Ureter (tissue), 1 donor: ENCODE measurements at places on chromosomes 2 and 18. TPM values are rescaled to one million over a fixed set of nuclear protein-coding genes. Genes with fewer than 3 reads are reported as not detected.

GRCh38 chr2:163551616-163552373, 184.0 kb downstream of the FIGN start:
- DNase-seq = no peak

GRCh38 chr18:1261054-1261453, 356.4 kb downstream of the ADCYAP1 start:
- DNase-seq = no peak

GRCh38 chr2:2768476-2768875, 437.4 kb upstream of the MYT1L start:
- no peak for DNase-seq

DNA sequence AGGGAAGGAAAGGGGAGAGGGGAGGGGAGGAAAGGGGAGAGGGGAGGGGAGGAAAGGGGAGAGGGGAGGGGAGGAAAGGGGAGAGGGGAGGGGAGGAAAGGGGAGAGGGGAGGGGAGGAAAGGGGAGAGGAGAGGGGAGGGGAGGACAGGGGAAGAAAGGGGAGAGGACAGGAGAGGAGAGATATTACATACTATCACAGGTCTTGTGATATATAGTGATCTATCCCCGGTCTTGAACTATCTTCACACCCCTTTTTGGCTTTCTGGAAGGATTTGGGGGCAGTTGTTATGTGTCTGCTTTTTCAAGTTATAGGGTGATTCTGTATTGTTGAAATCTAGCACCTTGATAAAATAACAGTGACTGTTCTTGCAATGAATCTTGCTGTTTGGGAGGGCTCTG, 92.1 kb upstream of the ID2 start:
- DNase-seq = no peak

DNA sequence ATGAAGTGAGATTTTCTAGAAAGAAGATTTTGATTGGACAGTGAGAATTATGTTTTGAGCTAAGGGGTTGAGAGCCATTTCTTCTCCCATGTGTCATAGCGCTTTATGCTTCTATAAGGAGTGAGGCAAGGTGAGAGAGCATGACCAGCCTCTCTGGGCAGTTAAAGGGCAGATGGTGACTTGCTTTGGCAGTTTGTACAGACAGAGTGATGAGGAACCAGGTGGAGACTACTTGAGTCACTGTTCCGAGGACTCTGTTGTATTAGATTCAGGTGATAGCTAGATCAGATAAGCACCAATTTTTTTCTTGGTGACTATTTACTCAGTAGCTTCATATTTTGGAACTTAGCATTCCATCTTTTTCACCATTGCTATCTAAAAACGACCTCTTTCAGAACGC, 4.5 kb downstream of the CRIM1 start:
- no peak for DNase-seq

DNA sequence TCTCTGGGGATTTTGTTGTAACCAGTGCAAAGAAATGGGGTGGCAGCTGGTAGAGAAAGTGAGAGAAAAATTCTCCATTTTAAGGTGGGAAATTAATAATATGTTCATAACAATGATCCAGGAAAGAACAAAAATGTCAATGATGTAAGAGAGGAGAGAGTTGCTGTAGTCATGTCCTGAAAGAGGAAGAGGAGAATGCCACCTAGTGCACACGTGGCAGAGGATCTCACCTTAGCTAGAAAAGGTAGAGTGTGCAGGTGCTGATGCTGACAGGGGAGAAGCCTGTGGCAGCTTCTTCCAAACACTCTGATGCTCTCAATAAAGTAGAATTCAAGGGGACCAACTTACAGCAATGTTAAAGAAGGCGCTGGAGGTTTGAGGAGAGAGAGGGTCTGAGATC, 282.9 kb upstream of the PKDCC start:
- DNase-seq = no peak

DNA sequence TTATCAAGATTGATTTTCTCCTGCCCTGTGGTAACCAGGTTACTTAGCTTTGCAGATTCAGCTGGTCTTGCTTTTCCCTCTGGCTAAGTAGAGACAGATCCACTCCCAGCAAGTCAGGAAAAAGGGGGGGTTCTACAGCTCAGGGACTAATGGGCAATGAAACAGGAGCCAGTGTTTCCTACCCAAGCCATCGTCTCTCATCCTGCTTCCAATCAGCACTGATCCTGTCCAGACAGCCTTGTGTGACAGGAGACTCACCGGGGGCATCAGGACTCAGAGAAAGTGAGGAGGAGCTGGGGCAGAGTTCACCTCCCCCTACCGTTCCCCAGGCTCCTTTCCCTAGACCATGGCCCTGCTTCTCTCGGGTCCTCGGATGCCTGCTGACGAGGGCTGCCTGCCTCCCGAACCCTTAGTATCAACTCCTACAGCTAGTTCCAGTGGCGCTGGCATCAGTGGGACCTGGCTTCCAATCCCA, 307.6 kb downstream of the ALK start:
- no peak for DNase-seq

DNA sequence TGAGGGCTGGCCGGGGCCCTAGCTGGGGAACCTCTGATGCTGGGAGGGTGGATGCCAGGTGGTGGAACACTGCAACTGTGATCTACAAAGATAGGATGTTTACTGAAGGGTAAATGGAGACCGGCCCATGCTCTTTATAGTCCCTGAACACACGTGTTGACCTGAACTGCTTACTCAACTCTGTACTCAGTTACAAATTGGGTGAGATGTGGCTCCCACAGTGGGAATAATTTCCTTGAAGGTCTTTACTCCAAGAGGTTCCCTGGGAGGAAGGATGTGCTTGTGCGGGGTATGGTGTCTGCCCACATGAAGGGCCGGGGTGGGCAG, 254.1 kb downstream of the PRKCE start:
- no peak for DNase-seq

DNA sequence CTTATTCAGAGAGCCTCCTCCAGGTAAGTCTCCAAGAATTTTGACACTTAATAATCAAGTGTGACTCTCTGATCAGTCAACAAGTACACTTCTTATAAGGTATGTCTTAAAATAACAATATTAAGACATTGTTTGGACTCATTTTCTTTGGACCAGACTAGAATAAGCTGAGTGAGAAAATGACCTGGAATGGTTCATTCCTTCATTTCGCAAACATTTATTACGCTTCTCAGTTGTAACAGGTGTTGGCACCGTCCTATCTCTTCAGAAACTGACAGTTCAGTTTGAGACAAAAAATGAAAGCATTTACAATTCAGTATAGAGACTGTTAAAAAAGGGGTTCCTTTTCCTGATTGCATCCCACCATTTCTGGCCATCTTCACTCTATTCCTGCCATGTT, 46.6 kb downstream of the TSPYL6 start:
- DNase-seq = no peak

DNA sequence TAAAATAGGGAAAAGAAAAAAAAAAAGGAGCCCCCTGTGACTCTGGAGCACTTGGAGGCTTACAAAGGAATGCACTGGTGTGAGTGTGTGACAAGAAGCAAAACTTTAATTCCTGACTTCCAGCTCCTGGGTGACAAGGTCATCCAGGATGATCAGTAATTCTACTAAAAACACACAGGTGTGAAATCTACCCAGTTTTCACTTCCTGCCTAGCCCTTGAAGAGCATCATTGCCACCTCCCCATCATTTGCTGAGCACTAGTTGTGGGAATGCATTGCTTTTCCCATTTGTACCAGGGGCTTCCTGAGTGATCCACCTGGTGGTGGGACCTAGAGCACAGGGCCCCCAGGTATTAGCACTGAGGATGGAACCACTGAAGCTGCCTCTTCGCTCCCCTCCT, 139.7 kb upstream of the RIOK3 start:
- DNase-seq = no peak

GRCh38 chr18:67199993-67200617, 316.4 kb downstream of the DSEL start:
- no peak for DNase-seq

GALNT13 gene
- 13.6 TPM for total RNA-seq

HOXD3 gene
- 28.2 TPM for total RNA-seq

CNDP1 gene
- 0.31 TPM for total RNA-seq

TCF23 gene
- 0.42 TPM for total RNA-seq

DNA sequence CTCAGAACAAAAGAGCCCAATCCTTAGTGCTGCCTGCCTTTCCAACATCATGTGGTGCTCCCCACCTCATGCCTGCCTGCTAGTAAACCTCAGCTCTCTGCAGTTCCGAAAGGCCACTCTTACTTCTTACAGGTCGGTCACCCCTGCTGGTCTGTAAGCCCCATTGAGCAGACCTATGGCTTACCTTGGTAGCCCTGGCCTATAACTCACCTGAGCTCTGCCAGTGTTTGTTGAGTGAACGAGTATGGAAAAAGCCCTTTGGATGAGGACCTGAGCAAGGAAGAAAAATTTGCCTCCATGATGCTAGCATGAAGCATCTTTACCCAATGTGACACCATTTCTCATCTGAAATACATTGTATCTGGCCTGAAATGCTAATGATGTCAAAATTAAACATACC, 83.3 kb downstream of the LIPG start:
- no peak for DNase-seq

- DNase-seq = no peak
These were observed 141.6 kb upstream of the CYP26B1 start for GRCh38 chr2:72289283-72289682.

DNA sequence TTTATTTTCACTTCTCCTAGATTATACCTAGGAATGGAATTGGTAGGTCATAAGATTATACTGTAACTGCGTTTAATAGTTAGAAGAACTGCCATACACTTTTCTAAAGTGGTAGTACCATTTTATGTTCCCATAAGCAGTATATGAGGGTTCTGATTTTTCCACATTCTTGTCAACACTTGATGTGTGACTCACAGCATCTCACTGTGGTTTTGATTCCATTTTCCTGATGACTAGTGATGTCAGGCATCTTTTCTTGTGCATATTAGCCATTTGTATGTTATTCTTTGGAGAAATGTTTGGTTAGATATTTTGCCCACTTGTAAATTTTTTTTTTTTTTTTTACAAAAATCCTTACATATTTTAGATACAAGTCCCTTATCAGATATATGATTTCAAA, 2.3 kb downstream of the DCAF17 start:
- no peak for DNase-seq

HRH4 gene
- total RNA-seq = not detected

CENPA gene
- 0.26 TPM for total RNA-seq

COLEC12 gene
- 10.2 TPM for total RNA-seq

SCG2 gene
- total RNA-seq = 0.39 TPM

GRCh38 chr2:70918016-70918415, 17.7 kb upstream of the ATP6V1B1 start:
- no peak for DNase-seq

SLC5A7 gene
- 3.7 TPM for total RNA-seq

DNA sequence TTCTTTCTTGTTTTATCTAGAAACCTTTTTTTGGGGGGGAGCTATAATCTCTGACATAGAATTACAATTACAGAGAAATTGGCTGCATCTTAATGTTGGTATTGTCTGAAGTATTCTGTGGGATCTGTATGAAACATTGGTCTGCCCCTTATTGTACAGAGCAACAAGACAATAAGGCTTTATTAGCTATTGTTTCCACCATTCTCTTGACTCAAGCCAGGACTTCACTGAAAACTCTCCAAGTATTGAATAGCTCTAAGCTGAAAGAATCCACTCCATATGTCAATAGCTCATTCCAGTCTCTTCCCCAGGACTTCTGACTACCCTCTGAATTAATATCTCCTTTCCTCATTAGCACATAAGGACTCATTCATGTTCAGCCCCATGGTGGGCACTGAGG, 77.8 kb downstream of the RHBDD1 start:
- DNase-seq = no peak

GRCh38 chr2:184554736-184555135, 43.6 kb upstream of the ZNF804A start:
- no peak for DNase-seq

DNA sequence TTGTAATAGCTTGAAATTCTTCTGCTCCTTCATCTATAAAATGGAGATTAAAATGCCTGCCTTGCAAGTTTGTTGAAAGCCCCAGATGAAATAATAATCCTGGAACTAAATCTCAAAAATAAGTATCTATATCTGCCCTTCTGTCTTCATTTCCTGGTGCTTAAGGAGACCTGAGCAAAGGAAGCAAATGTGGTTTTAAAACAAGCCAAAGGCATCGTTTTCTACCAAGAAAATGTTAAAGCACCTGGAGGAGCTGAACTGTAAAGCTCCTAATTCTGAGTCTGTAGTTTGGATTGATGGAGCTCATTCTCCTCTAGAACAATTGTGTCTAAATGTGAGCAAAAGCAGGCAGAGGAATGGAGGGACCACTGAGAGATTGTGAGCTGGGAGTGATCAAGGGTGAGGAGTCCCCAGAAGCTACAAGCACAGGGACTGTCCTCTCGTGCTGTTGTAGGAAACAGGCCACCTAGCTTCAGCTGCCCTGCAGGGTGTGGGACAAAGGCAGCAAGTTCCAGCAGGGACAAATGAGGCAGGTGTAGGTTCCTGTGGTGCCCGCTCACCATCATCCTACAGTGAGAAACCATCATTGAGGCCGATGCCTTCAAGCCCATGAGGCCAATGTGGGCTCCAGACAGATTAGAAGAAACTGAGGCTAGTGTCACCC, 420.7 kb upstream of the TRIB2 start:
- DNase-seq = no peak

CNRIP1 gene
- 16.2 TPM for total RNA-seq

DNA sequence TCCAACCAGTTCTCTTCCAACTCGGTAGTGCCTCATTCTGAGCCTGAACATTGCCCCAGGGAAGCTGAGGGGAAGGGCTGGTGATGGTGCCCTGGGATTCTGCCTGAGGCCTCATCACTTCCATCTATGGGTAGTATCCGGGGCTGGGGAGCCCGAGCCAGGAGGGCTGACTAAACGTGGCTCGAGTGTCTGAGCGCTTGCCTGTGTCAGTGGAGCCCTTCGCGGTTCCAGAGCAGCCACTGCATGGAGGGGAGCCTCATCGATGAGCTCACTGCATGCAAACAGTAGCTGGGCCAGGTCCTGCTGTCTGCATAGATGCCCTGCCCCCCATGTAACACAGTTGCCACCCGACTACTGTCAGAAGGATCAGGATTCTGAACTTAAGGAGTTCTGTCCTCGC, 129.3 kb downstream of the GLI2 start:
- DNase-seq = no peak

ECEL1 gene
- total RNA-seq = 0.39 TPM

DNA sequence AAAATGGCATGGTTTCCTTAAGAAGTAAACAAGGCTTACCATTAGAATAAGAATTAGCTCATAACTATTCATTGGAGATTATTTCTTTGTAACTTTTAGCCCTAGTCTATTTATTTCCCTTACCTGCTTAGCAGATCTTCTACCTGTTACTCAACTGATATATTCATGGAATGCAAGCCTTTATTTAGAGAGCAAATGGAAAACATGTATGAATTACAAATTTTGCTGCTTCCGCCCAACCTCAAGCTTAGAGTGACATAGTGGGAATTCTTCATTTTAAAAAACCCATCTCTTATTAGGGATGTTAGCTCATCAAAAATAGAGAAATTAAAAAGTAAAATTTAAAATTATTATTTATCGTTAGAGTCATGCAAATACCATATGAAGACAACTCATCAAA, 110.9 kb downstream of the STRN start:
- no peak for DNase-seq

- no peak for DNase-seq
These were observed 861.8 kb downstream of the TRIB2 start for GRCh38 chr2:13578547-13578946.

- no peak for DNase-seq
These were observed 79.1 kb downstream of the CTIF start for GRCh38 chr18:48617844-48618497.

LYPD6B gene
- total RNA-seq = 76.0 TPM

OR6B2 gene
- not detected for total RNA-seq

- DNase-seq = no peak
These were observed 142.0 kb downstream of the ACTR3 start for GRCh38 chr2:114031605-114032505.

CASP8 gene
- total RNA-seq = 50.9 TPM

EML6 gene
- total RNA-seq = 5.4 TPM

- DNase-seq = no peak
These were observed 171.0 kb downstream of the DNER start for GRCh38 chr2:229543176-229543873.

GRCh38 chr2:192025637-192026036, 169.1 kb downstream of the TMEFF2 start:
- no peak for DNase-seq
